ENCODE measurements at places on chromosomes 11 and 22.

DNA sequence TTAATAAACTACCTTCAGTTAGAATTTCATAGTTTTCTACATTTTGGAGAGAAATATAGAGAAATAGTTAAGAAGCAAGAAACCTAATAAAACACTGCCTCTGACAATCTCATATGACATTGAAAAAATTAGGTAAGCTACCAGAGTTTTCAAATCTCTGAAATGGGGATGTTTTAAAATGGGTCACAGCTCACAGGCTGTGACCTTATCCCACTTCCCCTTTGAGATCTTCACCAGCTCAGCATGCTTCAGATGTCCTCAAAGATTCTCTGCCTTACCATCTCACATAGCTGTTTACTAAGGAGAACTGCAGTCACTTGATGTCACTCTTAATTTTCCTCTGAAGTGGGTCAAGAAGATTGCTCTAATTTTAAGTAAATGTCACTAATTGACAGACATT, 717.8 kb downstream of the JRKL start:
- no peak for DNase-seq

GRCh38 chr11:35057926-35058668, 80.9 kb upstream of the CD44 start:
- DNase-seq: no peak

DNA sequence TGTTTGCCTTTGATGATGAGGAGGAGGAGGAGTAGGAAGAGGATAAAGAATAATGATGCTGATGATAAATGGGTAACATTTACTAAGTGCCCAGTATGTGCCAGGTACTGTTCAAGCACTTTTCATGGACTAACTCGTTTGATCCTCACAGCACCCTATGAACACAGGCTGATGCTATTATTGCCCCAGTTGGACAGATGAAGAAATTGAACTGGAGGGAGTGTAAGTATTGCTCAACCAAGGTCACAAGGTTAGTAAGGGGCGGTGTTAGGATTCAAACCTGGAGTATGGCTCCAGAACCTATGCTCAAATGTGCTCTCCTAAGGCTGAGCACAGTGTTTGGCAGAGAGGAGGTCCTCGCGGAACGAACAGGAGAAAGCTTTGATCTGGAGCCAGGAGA, 78.6 kb downstream of the SYN3 start:
- DNase-seq: no peak

GRCh38 chr11:67268081-67268961, 2.0 kb downstream of the GRK2 start:
- DNase-seq: no peak

DNA sequence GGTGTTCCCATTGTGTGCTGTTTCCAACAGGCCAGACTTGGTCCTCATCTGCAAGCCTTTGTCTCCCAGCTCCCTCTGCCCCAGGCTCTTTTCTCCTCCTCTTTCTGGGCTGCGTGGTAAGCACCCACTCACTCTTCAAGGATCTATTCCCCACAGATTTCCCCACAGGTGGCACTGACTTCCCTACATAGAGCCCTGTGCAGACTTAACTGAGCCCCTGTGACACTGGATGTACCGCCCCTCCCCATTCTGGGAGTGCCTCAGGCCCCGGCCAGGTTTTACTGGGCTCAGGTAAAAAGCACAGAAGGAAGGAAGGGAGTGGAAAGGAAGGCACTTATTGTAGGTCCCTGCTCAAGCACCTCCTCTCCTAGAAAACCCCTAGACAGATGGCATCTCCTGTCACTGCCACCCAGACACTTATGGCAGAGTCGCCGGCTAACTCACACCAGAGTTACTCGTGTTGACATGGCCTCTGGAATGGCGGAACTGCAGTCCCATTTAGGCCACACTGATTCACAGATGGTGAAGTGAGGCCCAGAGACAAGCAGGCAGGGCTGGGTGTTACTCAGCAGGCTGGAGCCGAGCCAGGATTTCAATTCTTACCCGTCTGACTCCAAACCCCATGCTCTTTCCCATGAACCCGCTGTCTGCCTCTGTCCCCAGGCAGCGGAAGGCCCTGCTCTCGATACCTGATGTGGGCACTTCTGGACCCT, 47.2 kb downstream of the LRRC32 start:
- no peak for DNase-seq

DNA sequence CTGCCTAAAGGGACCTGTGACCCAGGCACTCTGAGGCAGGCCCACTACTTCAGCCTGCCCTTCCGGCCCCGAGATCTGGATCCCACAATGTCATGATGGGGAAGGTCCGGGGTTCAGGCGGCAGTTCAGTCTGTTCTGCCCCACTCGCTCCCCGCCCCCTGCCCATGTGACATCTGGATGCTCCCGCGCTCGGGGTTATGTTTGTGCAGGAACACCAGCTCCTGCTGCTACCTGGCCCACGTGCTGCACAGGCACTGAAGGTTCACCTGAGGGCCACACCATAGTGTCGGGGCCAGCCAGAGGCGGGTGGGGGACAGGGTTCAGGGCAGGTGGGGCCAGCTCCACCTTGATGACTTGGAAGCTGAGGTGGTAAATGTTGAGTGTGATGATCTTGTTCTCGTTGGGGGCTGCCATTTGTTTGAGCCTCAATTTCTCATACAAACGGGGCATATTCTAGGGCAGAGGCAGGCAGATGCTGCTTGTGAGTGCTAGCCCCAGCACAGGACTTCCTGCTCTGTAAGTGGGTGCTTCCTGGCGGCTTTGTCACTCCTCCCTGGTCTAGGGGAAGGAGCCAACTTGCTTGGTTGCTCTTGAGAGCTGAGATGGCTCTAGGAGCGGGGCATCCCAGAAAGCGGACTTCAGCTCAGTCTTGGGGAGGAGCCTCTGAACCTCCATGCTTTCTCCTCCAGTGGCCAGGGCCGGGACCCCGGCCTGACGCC, 4.4 kb upstream of the SIPA1 start:
- DNase-seq: no peak

DNA sequence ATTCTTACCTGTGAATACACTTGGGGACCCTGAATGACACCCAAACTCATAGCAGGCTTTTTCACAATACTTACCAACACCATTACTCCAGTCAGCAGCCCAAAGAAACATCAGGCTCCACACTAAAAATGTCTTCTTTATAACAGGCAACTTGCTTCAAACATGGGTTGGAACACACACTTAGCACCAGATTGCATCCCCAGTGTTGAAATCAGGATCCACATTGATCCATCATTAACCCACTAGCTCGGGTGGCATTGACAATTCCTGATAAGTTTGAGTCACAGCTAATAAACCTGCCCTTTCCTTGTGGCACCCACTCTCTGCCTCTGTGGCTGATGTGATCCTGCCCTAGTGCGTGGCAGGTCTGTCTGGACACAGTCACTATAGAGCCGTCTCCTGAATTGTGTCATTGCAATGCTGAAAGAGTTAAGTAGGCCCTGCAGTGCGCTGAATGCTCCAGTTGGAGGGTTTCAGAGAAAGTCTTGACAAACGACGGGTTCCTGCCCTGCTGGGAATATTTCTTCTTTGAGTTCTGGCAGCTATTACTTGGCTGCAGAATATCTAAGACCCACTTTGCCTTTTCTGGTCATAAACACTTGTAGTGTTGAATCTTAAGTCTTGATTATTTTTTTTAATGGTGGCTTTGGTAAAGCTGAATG, 19.6 kb upstream of the C11orf96 start:
- DNase-seq: no peak

- DNase-seq: no peak
These were observed 35.0 kb upstream of the MPEG1 start for GRCh38 chr11:59247531-59248227.

GRCh38 chr11:67505605-67506396, 638 bp upstream of the PITPNM1 start:
- peak; percentile 85 for DNase-seq

GRCh38 chr11:17718510-17718962, 835 bp upstream of the MYOD1 start:
- DNase-seq: no peak

DNA sequence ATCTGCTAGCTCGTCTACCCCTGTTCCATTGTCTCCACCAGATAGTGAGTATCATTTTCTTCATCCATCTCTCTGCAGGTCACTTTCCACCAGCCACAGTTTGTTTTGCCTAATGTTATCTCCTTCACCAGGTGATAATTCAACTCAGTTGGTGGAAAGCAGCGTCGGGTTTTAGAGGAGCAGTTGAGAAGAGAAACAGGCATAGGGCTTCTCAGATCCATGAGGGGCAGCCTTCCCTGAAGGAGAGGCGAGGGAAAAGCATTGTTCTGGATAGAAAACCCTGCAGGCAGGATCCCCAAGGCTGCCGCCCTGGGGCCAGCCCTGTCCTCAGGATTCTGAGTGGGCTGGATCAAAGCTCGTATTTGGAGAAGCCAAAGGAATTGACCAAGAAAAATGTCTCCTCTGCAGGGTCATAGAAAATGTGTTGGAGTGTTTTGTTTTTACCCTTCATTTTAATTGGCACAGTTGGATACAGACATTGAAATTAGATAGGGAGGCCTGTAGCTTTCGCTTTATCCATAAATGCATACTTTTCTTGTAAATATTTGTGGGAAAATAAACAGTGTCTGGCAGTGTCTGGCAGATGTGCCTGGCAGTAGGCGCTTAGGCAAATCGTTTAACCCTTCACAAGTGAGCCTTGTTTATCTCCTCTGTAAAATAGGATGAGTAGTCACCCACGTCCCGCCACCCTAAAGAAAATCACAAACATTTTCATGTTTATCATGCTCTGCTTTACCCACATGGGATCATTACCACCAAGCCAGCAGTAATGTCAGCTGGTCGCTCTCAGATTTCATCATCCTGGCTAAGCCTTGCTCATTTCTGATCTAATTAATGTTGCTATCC, 73.4 kb upstream of the TTC12 start:
- no peak for DNase-seq

- no peak for DNase-seq
These were observed 89.1 kb upstream of the LUZP2 start for GRCh38 chr11:24407733-24408132.

DNA sequence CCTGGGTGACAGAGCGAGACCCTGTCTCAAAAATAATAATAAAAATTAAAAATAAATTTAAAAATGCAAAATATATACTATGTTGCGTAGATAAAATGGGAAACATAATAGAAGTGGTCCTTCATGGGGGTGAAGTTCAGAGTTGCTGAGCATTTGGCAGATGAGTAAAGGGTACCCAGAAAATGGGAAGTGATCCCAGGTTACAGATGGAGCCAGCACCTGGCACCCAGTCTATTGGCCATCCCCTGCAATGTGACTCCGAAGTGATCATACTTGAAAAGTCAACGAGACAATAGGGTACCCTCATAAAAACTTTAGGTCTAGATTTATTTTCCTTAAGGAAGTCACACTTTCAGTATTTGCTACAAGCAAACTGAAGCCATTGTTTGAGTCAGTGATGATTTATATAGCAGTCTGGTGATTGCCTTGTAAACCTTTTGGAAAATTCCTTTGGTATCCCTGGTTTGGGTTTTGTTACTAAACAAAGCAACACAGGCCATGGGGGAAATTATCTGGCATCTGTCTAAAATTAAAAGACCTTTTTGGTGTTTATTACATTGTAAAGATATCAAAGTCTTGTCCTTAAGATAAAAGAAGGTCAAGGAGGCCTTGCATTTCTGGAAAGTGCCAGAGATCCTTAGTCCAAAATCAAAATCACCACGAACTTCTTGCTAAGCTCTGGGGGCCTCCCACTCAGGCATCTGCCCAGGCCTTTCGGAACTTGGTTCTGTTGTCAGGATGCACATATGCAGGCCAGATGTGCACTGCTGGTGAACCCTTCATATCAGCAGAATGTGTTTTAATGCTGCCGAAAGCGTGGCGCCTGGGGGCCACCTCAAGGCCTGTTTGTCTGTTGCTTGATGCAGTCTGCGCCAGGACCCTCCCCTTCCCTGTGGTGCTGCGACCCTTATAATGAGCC, 4.3 kb downstream of the SMARCB1 start:
- DNase-seq: no peak

DNA sequence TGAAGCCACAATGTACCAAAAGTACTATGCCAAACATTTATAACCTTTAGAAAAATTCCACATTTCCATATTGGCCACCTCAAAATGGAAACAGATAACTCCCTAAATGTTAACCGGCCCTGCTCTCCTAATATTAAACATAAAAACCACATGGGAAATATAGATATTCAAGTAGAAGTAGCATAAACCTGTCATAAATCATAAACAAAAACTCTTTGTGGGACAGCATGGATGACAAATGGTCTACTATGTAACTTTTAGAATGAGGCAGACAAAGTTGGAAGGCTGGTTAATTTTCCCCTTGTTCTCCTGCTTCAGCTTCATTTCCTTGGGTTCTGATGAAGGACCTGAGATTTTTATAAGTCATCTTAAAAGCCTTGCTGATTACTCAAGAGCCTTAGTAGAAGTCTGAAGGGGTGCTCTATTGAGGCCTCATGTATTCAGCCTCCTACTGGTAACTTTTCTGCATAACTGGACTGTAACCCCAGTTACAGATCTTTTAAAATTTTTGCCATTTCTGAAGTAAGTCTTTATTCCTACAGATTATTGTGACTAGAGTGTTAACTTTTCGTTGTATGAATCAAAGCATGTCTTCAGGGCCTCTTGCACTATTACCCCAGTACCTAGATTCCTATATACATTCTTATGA, 116.4 kb downstream of the STIM1 start:
- no peak for DNase-seq

DNA sequence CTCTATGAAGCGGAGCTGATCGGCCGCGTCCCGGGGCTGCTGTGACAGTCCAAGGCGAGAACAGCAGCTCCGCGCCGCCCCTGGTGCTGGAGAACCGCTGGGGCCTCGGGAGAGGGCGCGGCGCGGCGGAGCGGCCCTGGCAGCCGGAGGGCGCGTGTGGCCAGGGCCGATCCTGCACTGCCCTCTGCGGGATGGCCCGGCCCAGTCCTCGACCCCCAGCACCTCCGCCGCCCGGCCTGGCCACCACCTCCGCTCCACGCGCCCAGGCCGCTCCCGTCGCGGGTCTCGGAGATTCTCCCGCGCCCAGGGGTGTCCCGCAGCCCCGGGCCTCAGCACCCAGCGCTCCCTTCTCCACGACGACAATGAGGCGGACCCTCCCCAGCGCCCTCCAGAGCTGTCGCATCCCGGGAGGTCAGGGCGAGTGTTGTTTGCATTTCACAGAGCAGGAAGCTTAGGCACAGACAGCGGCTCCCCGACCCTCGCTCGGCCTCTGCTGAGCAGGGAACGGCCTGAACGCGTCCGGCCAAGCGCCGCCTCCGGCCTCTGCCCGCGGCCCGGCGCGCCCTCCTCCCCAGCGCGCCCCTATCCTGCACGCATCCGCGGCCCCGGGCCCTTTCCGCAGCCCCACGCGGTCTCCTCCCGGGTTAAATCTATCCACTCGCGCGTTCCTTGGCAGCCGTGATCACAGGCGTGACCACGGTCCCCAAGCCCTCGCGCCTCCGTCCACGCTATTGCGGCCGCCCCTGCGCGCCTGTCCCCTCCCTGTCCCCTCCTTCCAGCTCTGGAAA, 109.7 kb downstream of the WNT7B start:
- no peak for DNase-seq

- DNase-seq: no peak
These were observed 27.6 kb upstream of the EXPH5 start for GRCh38 chr11:108620958-108621772.

- no peak for DNase-seq
These were observed 26.5 kb downstream of the SCGB1A1 start for GRCh38 chr11:62445314-62445740.

GRCh38 chr11:4713241-4713640, 8.7 kb downstream of the MMP26 start:
- DNase-seq: no peak

- no peak for DNase-seq
These were observed 4.4 kb upstream of the CNTF start for GRCh38 chr11:58617976-58618557.

- DNase-seq: no peak
These were observed 85.8 kb downstream of the ATG16L2 start for GRCh38 chr11:72900013-72900412.

- no peak for DNase-seq
These were observed 3.3 kb upstream of the BCL9L start for GRCh38 chr11:118928870-118929500.

GRCh38 chr11:123381817-123382554, 48.1 kb upstream of the GRAMD1B start:
- DNase-seq: peak; percentile 7
